ENCODE measurements at places on chromosomes 2 and 18.

DNA sequence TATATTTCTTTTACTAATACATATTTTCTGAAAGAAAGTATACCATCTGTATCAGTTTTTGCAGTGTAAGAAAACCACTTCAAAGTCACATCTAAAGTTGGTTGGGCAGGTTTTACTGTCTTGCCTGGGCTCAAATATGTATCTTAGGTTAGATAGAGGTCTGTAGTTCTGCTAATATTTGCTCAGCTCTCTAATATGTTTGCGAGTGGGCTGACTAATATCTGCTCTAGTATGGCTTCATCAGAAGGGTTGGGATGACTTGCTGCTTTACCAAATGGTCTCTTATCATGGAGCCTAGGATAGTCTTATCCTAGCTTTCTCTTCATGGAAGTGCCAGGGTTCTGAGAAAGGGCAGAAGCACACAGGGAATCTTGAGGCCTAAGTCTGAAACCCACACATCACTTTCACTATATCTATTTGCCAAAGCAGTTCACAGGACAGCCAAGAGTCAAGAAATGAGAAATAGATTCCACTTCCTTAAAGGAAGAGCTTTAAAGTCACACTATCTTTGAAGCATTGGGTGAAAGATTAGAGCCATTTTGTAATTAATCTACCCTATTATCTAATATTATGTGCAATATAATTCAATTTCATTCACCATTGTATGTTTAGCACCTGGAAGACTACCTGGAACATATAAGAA, 610.0 kb downstream of the KCNJ3 start:
- DNase-seq, result no peak

GRCh38 chr2:7915302-7916091, 766.4 kb upstream of the ID2 start:
- no peak for DNase-seq

GRCh38 chr2:165790466-165790865, 3.6 kb downstream of the GALNT3 start:
- no peak for DNase-seq

- no peak for DNase-seq
Observed at GRCh38 chr18:48801728-48802542, 148.8 kb downstream of the SMAD7 start.

DNA sequence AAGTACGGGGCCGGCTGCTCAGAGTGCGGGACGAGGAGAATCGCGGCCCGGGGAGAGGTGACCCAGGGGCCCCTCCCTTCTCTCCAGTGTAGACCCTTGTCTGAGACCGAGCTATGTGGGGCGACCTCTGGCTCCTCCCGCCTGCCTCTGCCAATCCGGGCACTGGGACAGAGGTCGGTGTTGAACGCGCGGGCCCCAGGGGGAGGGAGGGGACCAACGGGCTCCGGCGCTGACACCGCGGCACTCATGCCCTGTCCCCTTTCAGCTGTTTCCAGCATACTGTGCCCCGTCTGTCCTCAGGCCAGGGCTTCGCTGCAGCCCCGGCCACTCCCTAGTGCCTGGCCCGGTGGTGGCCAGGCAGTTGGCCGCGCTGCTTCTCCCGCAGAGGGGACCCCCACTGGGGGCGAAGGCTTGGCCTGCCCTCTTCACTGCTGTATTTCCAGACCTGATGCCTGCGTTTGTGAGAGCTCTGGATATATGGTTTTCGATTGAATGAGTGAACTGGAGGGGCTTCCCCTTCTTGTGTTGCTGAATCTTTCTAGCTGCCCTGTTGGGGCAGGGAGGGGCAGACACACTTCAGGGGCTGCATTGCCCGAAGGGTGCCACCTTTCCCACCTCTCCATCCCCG, 809 bp downstream of the DBI start:
- peak; percentile 39 for DNase-seq
